ENCODE measurements at places on chromosomes 12 and 14.

GRCh38 chr12:49577589-49578315 is 9.8 kb upstream of the MCRS1 start:
- DNase-seq = no peak

GRCh38 chr14:39491134-39491571 is 58.9 kb upstream of the FBXO33 start:
- DNase-seq = no peak

GRCh38 chr14:68678471-68678870 is 114.4 kb downstream of the ZFP36L1 start:
- DNase-seq = no peak

DNA sequence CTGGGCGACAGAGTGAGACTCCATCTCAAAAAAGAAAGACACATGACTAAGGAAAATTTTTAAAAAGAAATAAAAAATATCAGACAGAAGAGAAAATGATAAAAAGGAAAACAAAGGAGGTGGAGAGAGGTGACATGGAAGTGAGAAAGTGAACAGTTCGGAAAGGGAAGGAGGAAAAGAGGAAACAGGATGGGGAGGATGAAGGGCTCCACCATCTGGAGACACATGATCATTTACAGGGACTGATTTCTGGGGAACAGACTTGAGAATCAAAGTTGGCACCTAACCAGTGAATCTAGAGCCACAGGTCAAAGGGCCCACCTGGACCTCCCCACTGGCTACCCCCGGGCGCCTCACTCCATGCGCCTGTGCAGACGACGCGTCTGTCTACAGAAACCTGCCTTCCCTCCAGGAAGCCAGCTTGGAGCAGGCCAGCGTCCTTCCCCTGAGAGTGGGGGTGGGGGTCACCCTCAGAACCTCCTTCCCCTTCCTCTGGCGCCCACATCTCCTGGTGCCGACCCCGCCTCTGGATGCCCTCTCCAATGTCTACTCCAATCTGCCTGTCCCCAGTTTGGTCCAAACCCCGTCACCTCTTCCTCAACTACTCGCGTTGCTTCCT is 60.5 kb downstream of the AMN start:
- DNase-seq = no peak

- no peak for DNase-seq
Measured at GRCh38 chr12:97748298-97748697, 285.7 kb downstream of the RMST start.

All from stimulated activated CD4-positive, alpha-beta T cell treated with anti-CD3 and anti-CD28 coated beads, Interleukin-2, amount 100 ng/mL, for 24 hours (primary cell).